Stimulated activated CD8-positive, alpha-beta memory T cell treated with anti-CD3 and anti-CD28 coated beads, Interleukin-2, amount 100 ng/mL, for 1 hour (primary cell): ENCODE measurements at places on chromosomes 11 and 22.

- no peak for DNase-seq
Measured at GRCh38 chr11:29656597-29656996, 360.2 kb downstream of the KCNA4 start.

- no peak for DNase-seq
Measured at GRCh38 chr11:118878163-118878563, 5.5 kb upstream of the CXCR5 start.

- DNase-seq, result no peak
Measured at GRCh38 chr11:72088076-72088808, 7.6 kb downstream of the LRRC51 start.

DNA sequence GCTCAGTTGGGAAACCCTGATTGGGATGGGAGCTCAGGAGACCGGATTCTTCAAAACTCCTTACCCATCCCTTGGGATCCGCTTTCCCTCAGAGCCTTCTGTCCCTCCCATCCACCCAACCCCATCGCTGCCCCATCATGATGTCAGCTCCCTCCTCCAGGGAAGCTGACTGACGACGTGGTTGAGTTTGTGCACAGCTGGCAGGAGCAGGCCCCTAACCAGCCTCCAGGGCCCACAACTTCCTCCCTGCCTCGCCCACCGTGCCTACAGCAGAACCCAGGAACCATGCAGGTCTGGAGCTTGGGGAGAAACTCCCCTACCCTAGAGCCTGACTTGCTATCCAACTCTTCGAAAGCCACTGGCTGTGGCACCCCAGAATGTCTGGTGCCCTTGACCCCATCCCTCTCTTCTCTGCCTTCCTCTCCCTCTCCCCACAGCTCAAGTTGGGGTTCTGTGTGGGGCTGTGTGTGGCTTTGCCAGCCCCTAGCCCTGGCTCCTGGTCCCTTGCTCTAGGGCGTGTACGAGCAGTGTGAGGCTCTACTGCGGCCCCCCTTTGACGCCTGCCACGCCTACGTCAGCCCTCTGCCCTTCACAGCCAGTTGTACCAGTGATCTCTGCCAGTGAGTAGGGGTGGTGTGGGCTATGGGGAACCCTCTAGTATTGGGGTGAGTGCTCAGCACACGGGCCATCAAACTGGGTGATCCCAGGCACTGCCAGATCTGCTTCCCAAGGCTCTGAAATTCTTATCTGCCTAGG lies 11.1 kb downstream of the OTOG start:
- no peak for DNase-seq

DNA sequence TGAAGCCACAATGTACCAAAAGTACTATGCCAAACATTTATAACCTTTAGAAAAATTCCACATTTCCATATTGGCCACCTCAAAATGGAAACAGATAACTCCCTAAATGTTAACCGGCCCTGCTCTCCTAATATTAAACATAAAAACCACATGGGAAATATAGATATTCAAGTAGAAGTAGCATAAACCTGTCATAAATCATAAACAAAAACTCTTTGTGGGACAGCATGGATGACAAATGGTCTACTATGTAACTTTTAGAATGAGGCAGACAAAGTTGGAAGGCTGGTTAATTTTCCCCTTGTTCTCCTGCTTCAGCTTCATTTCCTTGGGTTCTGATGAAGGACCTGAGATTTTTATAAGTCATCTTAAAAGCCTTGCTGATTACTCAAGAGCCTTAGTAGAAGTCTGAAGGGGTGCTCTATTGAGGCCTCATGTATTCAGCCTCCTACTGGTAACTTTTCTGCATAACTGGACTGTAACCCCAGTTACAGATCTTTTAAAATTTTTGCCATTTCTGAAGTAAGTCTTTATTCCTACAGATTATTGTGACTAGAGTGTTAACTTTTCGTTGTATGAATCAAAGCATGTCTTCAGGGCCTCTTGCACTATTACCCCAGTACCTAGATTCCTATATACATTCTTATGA lies 116.4 kb downstream of the STIM1 start:
- no peak for DNase-seq
